ENCODE measurements at places on chromosomes 11 and 22.

DNA sequence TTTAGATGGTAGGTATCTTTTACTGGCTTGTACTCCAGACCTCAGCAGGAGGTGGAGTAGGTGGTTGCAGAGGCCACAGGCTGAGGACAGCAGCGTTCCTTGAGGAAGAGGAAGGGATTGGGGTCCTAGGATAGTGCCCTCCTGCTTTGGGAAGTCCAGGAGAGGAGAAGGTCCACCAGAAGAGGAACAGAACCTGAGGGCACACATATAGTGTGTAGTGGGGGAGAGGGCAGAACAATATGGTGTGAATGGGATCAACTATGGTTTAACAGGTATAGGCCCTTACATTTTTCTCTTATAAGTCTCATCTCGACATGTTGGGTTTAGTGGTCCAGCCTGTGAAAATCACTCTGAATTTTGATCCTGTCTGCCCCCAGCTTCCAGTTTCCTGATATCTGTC, 229.1 kb upstream of the ZBED5 start:
- DNase-seq: no peak

GRCh38 chr11:64232182-64232966, 2.0 kb upstream of the VEGFB start:
- DNase-seq: no peak

DNA sequence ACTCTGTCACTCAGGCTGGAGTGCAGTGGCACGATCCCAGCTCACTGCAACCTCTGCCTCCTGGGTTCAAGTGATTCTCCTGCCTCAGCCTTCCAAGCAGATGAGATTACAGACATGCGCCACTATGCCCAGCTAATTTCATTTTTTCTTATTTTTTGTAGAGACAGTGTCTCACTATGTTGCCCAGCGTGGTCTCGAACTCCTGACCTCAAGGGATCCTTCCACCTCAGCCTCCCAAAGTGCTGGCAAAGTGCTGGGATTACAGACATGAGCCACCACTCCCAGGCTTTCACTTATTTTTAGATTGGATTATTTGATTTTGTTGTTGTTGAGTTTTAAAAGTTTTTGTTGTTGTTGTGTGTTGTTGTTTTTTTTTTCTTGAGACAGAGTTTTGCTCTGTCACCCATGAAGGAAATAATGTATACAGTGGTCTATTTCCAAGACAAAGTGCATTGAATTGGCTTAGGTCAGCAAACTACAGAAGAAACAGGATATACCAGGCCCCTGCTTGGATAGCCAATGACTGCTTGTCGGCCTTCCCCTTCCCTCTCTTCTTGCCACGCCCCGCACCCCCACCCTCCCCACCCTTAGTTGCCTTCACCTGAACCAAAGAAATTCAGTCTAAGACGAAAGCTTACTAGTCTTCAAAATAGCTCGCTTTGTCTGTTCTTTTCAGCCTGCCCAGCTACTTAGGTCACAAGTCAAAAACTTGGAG, 91.8 kb upstream of the CLDN5 start:
- DNase-seq: no peak

DNA sequence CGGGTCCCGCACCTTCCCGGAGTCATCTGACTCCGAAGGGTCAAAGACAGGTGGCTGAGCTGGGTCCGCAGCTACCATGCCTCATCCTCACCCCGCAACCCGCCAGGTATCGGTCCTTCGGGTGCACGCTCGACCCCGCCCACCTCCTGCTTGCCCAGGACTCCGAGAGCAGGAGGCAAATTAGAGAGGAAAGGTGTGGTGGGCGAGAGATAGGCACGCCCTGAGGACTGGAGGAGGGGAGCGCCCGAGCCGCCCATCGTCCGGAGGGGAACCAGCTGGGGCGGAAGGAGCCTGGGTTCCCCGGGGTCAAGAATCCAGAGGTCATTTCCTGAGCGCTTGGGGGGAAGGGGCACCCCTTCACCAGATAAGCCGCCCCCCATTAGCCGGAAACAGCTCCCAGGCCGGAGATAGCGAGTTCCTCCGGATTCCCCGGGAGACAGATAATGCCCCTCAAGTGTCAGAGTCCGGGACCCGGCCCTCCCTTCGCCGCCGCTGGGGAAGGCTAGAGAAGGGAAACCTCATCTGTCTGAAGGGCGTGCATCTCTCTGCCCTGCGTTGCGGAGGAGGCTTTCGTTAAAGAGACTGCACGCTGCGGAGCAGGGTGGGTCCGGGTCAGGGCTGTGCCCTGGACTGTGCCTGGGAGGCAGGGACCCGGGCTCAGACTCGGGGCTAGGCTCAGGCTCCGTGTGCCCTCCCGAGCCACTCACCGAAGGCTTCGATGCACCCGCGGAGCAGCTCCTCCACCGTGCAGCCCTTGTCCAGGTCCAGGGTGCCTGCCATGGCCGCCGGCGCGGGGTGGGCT, 1.7 kb downstream of the RASGRP2 start:
- DNase-seq: no peak

GRCh38 chr22:17968126-17968525, 56.2 kb downstream of the MICAL3 start:
- no peak for DNase-seq

- DNase-seq: no peak
Observed at GRCh38 chr22:37865510-37865909, 16.3 kb downstream of the EIF3L start.

GRCh38 chr11:27248576-27249509, 114.2 kb downstream of the CCDC34 start:
- peak; percentile 9 for DNase-seq

- no peak for DNase-seq
Observed at GRCh38 chr11:13765886-13766285, 97.4 kb downstream of the FAR1 start.

DNA sequence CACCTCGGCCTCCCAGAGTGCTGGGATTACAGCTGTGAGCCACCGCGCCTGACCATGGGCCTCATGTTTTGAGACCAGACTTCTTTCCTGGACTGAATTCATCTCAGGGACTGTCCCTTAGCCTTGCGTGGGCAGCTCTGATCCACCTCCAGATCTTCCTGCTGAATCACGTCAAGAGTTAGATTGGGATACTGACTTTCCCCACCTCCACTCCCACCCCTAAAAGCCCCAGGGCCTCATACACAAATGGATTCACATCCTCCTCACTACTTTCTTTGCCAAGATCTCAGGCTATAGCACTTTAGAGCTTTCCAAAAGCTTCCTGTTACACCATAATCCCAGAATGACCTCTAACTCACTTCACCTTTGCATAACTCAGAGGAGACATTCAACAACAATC, 12.1 kb downstream of the CCDC87 start:
- no peak for DNase-seq
